ENCODE measurements at places on chromosomes 12 and 14.

DNA sequence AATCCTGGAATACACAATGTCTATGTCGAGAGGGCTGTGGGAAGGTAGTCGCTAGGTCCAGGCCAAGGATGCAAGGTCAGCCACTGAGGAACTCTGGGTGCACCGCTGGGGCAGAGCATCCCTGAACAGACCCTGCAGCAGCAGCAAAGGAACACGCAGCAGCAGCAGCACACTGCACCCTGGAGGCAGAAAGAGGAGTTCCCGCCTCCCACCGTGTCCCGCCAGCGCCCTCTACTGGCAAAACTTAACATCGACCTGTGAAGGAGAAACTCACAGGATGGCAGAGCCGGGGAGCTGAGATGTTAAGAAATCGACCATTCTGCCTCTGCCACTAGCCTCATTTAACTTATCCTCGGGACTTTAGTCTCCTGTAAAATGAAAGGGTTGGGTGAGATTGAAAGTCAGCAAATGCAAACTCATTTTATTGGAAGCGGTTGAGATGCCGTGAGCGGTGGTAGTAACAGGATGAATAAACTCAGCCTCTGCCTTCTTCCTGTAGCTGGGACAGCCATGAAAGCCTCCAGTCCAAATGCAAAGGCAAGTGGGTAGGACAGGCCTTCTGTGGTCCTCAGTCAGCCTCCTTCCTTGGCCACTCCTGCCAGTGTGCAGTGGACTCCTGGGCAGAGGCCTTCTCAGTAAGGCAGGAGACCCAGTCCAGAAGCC lies 45.6 kb downstream of the STAB2 start:
- DNase-seq: no peak

- no peak for DNase-seq
These were observed 74.6 kb upstream of the TMTC1 start for GRCh38 chr12:29858270-29858786.

DNA sequence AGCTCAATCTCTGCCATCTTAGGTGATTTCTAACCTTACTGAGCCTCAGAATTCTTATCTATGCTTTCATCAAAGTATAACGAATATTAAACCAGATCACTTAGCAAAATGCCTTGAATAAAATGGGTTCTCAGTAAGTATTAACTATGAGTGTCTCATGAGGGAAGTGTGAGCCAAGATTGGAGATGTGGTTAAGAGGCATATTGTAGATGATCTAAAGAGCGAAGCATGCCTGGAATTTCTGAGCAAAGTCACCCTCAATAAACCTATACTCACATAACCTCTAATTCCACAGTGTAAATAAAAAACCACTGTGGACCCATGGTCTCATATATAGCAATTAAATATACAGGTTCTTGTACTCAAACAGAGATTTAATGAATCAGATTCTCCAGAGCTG lies 193.1 kb upstream of the FSCB start:
- no peak for DNase-seq

- DNase-seq: no peak
These were observed 105.4 kb upstream of the HIF1A start for GRCh38 chr14:61589691-61590581.

DNA sequence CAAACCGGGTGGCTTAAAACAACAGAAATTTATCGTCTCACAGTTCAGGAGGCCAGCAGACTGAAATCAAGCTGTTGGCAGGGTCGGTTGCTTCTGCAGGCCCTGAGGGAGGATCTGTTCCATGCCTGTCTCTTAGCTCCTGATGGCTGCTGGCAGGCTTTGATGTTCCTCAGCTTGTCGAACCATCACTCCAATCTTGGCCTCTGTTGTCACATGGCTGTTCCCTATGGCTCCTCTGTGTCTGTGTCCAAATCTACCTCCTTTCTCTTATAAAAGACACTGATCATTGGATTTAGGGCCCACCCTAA lies 14.0 kb downstream of the NFATC4 start:
- DNase-seq: no peak

- DNase-seq: no peak
These were observed 1.7 kb upstream of the SPATS2 start for GRCh38 chr12:49365542-49365941.

- no peak for DNase-seq
These were observed 101.8 kb downstream of the CAND1 start for GRCh38 chr12:67370979-67371378.

DNA sequence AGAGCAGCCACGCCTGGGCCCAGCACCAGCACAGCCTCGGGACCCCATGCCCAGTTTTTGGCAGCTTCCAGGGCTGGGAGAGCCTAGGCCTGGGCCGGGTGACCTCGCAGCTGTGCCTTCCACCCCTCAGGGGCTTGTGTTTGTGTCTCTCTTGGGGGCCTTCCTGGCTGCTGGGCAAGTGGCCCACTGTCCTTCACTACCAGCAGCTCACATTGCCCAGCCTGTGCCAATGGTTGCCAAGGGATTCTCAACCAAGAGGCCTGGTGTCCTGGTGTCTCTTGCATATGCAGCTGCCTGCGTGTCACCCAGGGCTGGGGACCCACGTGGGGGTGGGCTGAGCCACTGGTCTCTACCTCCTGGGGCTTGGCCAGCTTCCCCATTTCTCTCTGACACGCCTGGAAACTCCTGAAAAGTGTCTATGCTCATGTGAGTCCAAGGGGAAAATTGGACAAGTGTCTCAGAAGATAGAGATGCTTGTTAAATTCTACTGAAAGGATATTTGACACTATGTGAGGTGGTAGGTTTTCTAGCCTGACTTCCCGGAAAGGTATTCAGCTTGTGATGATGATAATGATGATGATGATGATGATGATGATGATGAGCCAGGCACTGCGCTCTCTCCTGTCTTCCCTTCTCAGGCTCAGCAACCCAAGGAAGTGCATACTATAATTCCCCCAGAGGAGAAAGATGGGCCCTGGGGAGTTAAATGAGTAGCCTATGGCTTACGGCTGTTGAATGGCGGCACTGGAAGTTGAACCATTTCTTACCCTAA lies 48.8 kb upstream of the ESRRB start:
- no peak for DNase-seq

GRCh38 chr12:63968673-63969072 lies 124.2 kb downstream of the SRGAP1 start:
- DNase-seq: no peak

- DNase-seq: no peak
These were observed 27.2 kb downstream of the DDX51 start for GRCh38 chr12:132116709-132117557.

- DNase-seq: no peak
These were observed 2.1 kb downstream of the UNG start for GRCh38 chr12:109099431-109100020.

DNA sequence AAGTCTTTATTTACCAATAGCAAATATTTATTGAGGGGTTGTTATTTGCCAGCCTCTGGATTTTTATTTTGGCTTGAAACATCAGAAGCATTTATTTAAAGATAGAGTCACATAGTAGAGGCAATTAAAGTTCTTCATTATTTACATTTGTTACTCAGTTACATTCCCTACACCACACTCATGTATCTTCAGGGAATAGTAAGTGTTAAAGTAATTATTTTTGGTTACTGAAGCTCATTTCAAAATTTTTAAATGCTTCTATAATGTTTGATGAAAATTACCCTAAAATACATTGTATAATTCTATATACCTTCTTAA lies 205.6 kb downstream of the ESR2 start:
- DNase-seq: no peak

DNA sequence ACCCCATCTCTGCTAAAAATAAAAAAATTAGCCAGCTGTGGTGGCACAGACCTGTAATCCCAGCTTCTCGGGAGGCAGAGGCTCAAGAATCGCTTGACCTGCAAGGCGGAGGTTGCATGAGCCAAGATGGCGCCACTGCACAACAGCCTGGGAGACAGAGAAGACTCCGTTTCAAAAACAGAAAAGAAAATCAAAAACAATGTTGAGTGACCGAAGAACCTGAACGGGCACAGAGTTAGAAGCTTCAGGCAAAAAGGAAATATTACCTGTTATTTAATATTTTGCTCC lies 3.5 kb downstream of the GLT1D1 start:
- DNase-seq: no peak

GRCh38 chr12:81022531-81022930 lies 55.3 kb upstream of the ACSS3 start:
- DNase-seq: no peak

- no peak for DNase-seq
These were observed 85.3 kb upstream of the PAWR start for GRCh38 chr12:79776111-79776510.

GRCh38 chr14:36661506-36662257 lies at the start of gene PAX9:
TSS of gene PAX9 (plus strand) at chr14:36661860. CDS start at chr14:36662090, 230 bp downstream.
- peak; percentile 42 for DNase-seq

DNA sequence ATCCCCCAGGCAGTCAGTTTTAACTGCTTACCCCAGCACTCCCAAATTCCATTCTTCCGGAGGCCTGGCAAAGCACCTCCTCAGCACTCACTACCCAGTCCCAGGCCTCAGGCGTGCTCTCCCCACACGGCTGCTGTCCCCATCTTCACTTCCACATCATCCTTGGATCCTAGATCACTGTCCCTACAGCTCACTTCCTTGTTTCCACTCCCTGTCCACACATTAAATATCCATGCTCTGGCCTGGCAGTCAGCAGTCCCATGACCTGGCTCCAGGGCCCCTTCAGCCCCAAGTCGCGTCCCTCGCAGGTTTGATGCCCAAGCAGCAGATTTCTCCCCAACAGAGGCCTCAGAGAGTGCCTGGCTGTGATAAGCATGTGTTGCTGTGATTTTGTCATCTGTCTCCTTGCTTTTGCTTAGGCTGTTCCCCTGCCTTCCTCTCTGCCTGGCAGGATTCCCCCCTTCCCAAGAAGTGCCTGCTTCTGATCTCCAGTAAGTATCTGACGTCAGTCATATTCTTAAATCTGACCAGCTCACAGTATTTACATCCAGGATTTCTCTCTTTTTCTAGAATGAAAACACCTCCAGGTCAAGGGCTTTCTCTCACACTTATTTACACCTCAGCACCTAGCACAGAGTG lies 241.7 kb downstream of the ZFP36L1 start:
- no peak for DNase-seq

- peak; percentile 72 for DNase-seq
These were observed 1.0 kb downstream of the BLTP3B start for GRCh38 chr12:100141666-100141997.

DNA sequence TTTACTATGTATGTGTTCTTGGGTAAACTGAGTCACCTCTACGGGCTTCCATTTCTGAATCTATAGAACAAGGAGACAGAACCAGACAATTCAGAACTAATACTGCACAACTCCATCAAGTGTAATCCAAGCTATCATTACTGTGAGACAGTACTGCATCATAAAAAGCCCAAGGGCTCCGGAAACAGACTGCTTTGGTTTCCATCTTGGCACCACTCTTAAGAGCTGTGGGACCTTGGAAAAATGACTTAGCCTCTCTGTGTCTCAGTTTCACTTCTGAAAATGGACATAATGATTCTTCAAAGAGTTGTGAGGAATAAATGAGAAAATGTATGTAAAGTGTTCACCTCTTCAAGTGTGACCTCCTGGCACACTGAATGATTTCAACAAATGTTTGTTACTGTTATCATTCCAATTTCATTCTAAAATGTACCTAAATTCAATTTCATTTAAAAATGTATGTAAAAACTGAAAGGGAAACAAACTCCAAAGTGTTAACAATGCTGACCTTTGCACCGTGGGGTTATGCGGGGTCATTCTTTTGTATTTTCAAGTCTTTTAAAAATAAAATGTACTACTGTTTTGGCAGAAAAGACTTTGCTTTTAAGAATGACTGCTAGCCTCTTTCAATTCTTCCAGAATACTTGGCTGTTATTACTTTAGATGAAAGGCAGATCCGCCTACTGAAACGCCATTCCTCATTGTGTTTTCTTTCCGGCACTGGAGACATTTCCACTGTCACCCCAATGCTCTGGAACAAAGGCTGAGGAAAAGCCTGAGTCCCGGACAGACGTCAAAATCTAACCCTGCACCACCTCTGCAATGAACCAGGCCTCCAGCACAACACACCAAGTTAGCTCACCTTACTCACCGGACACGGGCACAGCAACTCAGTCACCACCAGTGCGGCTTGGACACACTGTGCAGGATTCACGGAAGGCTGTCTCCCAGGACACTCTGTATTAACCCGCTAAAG lies 62.8 kb downstream of the TMCC3 start:
- DNase-seq: no peak

GRCh38 chr14:75896341-75896740 lies 85.5 kb downstream of the TGFB3 start:
- DNase-seq: no peak

DNA sequence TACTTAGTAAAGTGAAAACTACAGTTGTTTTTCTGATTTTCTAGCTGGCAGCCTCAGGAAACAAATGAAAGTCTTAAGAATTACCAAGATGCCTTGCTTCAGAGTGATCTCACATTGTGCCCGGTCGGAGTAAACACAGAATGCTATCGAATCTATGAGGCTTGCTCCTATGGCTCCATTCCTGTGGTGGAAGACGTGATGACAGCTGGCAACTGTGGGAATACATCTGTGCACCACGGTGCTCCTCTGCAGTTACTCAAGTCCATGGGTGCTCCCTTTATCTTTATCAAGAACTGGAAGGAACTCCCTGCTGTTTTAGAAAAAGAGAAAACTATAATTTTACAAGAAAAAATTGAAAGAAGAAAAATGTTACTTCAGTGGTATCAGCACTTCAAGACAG lies 28.9 kb downstream of the RXYLT1 start:
- DNase-seq: no peak

- DNase-seq: no peak
These were observed 3.5 kb upstream of the CLEC1A start for GRCh38 chr12:10102322-10102721.

DNA sequence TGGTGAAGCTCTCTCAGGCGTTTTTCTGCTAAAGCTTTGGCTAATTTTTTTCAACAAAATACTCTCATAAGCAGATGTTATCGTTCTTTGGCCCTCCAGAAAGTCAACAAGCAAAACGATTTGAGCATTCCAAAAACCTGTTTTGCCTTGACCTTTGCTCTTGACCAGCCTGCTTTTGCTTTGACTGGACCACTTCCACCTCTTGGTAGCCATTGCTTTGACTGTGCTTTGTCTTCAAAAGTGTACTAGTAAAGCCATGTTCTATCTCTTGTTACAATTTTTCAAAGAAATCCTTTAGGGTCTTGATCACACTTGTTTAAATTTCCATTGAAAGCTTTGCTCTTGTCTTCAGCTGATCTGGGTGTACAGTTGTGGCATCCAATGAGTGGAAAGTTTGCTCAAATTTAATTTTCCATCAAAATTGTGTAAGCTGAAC lies 10.7 kb upstream of the ARID4A start:
- DNase-seq: no peak

- DNase-seq: no peak
These were observed 2.3 kb upstream of the CDCA4 start for GRCh38 chr14:105023144-105023543.

All from AG09309 (cell line).